SJSA1 (cell line): ENCODE measurements at places on chromosomes 3 and 15. TPM values are rescaled to one million over a fixed set of nuclear protein-coding genes. Genes with fewer than 3 reads are reported as not detected.

The CYP11A1 gene
- total RNA-seq, result 1.3 and 2.2 TPM in 2 replicates

The CEP19 gene
- 2.0 and 2.5 TPM in 2 replicates for total RNA-seq

The GRIP2 gene
- 4.0 and 5.3 TPM in 2 replicates for total RNA-seq

The SOX2 gene
- total RNA-seq, result 25.6 and 26.8 TPM in 2 replicates

The CTDSPL gene
- total RNA-seq, result 27.4 and 42.4 TPM in 2 replicates

DNA sequence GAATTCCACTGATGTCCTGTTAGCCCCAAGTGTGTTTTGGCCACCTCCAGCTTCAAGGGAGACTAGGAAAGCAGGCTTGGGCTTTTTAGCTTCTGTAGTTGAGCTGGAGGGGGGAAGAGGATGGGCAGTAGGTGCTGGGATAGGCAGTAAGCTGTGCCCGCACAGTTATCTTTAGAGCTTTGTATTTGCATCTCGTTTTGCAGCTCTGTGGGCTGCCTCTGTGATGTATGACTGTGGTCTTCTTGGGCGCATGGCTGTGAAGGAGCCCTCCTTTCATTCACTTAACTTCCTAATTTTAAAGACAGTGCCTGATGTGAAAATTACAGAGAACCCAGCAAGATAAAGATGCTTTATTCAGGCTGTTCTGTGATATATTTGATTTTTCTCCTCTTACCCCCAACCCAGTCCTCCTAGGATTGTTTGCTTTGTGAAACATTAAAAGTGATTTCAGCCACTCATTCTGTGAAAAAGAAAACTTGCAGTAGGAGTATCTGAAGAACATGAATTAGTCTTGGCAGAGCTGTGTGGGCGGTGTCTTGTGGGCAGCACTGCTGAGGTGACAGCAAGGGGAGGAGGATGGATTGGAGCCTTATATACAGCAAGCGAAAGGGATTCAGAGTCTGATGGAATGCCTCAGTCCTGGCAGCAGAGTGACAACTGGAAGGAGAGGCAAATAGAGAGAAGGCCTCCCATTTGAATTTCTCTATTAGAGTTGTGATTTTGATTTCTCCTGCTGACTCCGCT, 74.3 kb downstream of the LARS2 start:
- DNase-seq, result no peak

DNA sequence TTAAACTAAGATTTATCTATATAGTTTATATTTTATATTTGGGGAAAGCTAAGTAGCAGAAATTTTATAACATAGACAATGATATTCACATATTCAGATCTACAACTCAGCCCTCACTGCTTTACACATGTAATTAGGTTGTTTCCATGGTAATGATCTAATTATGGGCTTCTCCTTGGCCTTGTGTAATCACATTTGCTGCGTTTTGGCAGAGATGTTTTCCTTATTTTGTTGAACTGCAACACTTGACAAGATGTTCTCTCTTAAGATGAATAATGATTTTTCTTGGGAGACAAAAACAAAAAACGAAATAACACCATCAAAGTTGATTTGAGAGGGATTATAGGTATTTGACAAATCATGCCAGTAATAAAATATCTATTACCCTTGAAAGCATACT, 635.6 kb upstream of the TBL1XR1 start:
- no peak for DNase-seq

GRCh38 chr3:187208159-187208558, 10.9 kb downstream of the RTP1 start:
- peak; percentile 58 for DNase-seq

DNA sequence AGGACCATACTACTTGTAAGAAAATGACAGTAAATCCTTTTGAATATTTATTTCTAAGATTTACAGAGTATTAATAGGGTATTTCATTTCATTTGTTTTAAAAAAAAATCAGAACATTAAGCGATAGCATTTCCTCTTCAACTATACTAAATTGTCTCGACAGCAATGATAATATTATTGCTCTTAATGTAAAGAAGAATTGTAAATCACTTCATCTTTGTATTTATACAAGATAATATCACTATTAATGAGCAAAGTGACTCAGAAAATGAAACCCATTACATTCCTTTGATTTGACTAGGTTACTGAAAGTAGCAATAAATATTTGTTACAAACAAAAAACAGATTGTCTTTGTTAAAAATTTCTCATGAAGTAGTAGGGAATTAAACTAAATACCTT, 131.1 kb upstream of the CNTN4 start:
- no peak for DNase-seq

GRCh38 chr15:20358066-20358778, 183.4 kb downstream of the GOLGA6L6 start:
- DNase-seq, result no peak

GRCh38 chr15:93028111-93028631, 60.8 kb downstream of the RGMA start:
- DNase-seq, result no peak

GRCh38 chr3:80734483-80734882, 966.7 kb upstream of the ROBO1 start:
- no peak for DNase-seq

DNA sequence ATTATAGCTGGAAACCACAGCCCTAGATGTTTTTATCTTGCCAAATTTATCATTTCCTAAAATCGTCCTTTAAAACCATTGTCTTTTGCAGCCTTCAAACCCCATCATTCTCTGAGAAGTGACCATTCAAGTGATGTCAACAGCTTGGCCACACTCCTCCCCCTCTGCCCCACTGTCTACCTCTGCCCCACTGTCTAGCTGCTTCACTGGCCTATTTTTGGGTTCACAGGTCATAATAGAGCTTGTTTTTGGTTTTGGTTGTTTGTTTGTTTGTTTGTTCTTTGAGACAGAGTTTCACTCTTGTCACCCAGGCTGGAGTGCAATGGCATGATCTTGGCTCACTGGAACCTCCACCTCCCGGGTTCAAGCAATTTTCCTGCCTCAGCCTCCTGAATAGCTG, 93.2 kb upstream of the IL12A start:
- no peak for DNase-seq

DNA sequence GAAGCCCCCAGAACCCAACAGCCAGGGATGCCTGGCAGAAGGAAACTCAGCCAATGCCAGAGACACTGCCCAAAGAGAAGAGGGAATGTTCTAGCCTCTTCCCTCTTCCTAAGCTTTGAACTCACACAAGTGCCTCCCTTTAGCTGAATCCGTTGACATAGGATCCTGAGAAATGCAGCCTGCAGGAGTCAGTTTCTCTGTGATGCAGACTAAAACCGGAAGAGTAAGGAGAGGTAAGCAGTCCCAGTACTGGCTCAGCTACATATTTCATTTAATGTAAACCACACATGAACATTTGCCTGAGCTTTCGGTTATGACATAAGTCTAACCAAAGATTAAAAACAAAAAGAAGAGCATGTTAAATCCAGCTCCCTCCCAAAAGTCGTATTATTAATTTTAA, 768.7 kb downstream of the TBL1XR1 start:
- no peak for DNase-seq

- peak; percentile 91 for DNase-seq
These were observed 14.2 kb downstream of the NR1D2 start for GRCh38 chr3:23959135-23959900.

DNA sequence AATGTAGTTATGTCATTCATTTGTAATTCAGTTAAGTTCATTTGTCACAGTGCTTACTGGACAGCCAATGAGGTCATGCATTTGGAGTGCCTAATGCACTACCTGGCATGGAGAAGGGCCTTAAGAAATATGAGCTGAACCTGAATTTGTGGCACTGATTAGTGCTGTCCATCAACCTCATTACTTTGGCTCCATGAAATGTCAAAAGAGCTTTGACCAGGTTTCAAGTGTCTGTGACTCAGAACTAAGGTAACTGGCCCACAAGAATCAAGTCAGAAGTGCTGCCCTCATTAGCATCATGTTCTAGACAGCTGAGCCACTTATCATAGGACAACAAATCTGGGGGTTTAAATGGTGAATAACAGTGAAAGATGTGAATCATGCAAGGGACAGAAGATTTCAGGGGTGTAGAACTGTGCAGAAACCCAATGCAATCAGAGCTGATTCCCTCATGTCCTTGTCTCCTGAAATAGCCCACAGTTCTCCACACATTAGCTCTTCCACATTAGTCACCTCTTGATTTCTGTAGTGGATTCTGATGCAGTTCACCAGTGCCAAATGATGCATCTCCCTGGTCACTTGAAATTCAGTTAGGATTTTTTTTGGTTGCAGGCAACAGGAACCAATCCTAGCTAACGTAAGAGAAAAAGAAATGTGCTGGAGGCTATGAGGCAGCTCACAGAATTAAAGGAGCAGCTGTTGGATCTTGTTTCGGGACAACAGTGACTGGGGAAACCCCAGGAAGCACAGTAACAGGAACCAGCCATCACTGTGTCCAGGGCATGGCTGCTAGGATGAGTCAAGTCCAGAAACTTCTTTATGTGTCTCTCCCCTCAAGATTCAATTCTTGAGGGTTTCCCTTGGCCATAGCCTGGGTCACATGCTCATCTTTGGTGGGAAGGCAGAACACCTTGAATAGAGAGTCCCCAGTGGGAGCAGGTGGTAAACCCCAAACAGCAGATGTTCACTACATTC, 38.7 kb downstream of the CHST2 start:
- DNase-seq, result no peak

GRCh38 chr3:31839144-31839917, 141.7 kb downstream of the OSBPL10 start:
- DNase-seq, result no peak

GRCh38 chr15:90482124-90483011, 47.4 kb upstream of the CRTC3 start:
- peak; percentile 51 for DNase-seq
